Endothelial cell of coronary artery (primary cell): ENCODE measurements at places on chromosomes 2 and 18. TPM values are rescaled to one million over a fixed set of nuclear protein-coding genes. Genes with fewer than 3 reads are reported as not detected.

LYG2 gene
- total RNA-seq: not detected in 2 replicates

RAX gene
- not detected in 2 replicates for total RNA-seq

TLX2 gene
- total RNA-seq: not detected in 2 replicates

OSR1 gene
- 1.8 TPM in 1 of 2 replicates, not detected in the other for total RNA-seq

WDR54 gene
- total RNA-seq: 43.6 and 46.7 TPM in 2 replicates

GAREM1 gene
- total RNA-seq: 0.36 and 1.9 TPM in 2 replicates
